ENCODE measurements at places on chromosomes 4 and X.

DNA sequence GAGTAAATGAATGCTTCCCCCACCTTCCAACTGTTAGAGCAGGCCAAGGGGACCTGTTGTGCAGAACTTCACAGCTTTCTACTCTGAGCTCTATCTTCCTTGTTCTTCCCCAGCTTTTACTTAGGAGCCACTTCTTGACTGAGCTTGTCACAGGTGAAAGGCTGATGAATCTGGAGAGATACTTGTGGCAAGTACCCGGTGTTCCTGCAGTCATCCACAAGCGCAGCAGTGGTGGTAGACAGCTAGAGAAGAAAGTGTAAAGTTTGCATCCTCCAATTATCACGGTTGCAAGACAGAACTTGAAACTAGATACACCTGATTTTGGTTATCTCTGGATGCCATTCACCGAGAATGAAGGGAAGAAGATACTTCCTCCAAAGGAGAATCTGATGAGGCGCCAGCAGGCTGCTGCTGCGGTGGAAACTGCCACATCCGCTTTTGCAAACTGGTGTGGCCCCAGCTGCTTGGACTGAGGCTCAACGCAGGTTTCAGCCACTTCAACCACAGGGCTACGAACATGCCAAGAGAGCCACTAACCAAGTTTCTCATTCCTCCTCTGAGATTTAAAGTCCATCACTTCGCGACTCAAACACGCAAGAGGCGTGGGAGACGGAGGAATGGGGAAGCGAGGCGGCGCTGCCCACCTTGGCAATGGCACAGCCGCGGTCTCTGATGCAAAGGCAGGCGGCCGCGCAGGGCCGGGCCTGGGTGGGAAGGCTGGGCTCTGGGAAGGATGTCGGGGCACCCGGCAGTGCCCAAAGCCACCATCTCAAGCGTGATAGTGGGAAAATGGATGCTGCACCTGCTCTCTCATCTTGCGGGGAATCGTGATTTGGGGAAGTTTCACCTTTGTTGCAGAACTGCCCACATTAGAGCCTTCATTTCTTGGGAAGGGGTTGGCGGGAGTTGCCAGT is 1.3 kb upstream of the FHIP1A start:
- DNase-seq = no peak

- DNase-seq = no peak
Observed at GRCh38 chr4:76582074-76582816, 147.2 kb downstream of the SHROOM3 start.

- no peak for DNase-seq
Observed at GRCh38 chr4:25513814-25514213, 136.8 kb downstream of the ANAPC4 start.

DNA sequence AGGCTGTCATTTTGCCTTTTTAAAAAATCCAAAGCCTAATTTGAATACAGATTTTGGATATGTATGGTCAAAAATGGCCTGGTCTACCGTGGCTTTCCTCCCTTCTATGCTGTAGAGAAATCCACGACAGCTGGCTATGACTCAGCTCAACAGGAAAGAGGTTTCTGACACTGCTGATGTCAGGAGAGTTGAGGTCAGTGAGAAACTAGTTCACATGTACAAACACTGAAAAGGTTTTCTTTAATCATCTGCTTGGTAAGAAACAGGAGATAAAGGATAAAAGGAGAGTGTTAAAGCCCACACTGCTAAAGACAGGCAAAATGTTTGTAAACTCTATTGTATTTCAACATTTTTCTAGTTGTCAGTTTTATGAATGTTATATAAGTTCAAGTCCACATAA is 113.9 kb downstream of the NYX start:
- peak; percentile 46 for DNase-seq

DNA sequence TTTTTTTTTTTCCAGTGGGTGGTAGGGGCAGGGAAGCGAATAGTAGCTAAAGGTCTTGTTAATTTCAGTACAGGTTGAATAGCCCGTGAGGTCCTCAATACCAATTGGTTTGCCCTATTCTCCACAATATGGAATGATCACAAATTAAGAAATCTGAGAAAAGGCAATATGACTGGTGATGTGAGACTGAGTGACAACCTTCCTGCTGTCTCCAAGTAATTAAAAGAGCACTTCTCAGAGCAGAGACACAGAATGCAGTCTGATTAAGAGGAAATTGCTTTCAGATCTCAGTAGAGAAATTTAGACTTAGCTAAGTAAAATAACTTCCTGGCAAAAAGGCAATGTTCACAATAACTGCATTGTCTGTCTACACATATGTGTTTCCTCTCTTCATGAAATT is 23.0 kb downstream of the GPR174 start:
- no peak for DNase-seq

DNA sequence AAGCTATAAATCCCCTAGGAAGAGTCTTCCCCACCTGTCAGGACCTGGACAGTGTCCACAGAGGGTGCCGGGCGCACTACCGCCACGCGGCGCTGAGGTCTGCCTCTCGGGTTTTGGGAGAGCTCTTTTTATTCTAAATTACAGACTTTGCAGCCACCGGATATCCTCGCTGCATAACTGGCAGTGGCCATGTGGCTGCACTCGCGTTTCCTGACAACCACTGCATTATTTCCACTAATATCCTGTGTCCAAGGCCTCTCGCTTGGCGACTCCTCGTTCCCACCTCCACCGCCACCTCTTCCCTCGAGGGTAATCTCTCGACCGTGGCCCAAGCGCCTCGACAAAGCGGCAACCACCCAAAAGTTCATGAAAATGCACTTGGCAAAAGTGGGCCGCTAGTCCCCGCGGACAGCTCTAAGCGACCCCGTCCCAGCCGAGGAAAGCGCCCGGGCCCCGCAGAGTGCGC is 512 bp upstream of the TMEM131L start:
- DNase-seq = no peak

DNA sequence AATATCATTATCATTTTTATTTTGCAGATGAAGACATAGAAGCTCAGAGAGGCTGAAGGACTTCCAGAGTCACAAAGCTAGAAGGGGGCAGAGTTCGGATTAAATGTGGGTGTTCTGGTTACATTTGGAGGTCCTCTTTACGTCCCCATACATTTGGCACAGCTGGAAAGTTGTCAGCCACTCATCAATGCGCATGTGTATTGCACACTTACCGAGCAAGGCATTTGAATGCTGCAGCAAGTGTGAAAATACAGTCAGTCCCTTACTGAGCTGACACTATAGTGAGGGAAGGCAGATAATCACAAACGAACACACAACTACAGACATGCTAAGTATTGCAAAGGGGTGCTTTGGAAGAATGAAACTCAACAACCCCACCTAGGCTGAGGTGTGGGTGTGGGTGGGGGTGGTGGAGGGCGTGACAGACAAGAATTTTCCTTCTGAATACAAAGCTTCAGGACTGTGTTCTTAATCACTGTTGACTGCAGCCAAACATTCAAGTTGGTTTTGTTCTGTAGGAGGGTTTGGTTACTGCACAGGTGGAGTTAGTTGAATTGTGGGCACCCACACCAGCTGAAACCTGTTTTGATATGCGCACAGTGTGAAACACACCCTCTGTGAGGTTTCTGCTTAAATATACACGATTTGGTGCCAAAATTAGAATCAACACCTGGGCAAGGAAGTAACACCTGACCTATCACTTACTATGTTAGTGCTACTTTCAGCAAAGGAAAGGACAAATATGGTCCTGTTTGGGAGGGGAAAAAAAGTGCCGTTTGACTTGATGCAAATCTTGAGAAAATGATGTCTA is 72.4 kb downstream of the COQ2 start:
- DNase-seq = no peak

GRCh38 chr4:14874990-14875389 is 127.3 kb upstream of the CPEB2 start:
- DNase-seq = no peak

GRCh38 chrX:119636419-119636818 is 30.2 kb upstream of the NKRF start:
- DNase-seq = no peak

DNA sequence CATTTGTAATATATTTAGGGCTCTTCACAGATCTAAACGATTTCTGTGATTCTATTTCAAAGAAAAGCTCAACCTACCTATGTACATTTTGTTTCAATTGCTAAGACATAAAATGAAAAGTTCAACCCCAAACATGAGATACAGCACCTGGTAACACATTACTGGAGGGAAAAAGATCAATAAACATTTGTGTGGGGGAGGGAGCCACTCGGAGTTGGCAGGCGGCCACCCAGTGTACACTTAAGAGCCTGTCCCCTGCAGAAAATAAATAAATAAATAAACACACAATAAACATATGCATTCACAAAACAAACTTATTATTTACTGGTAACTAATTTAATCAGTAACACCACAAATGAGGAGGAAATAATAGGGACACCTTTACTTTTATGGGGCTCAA is 19.3 kb downstream of the PRSS48 start:
- no peak for DNase-seq

DNA sequence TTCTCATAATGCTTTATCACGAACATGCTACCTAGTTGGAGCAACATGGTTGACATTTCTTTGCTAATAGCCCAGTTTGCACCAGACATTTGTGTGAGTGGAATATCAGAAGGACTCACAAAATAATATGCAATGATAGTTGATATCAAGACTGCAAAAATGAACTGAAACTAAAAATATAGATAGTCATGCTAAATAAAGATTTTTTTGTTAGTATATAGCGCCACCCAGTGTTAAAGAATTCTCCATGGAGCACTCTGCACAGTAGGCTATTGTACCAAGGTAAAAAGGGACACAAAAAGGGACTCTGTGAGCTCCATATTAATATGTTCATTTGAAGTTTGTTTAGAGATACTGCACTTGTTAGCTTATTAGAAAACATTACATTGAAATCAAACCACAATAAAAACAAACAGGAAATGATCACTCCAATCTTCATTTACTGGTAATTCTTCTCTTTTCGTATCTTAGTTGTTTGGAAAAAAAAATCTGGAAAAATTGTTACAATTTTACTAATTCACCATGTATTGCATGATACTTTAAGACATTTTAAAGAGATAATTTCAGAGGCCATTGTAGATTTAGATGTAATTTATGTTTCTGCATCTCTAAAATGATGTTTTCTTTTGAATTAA is 1509.6 kb downstream of the ADGRL3 start:
- DNase-seq = no peak

- DNase-seq = peak; percentile 32
Observed at GRCh38 chr4:83890231-83890630, 354.3 kb downstream of the GPAT3 start.

DNA sequence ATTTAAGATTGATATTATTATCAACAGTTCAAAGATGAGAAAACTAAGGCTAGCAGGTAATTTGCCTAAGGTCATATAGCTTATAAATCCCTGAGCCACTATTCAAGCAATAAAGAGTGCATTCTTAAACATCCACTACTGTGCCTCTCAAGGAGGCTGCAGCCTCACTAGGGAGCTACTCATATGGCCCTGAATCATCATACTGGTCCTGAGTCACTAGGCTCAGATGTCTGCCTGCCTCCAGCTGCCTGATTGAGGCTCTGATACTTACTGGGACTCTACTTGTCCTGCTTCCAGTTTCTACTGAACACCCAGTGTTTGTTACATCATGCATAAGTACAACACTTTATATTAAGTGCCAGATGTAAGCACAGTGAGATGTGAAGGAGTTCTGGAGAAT is 110.7 kb downstream of the AASDH start:
- no peak for DNase-seq

GRCh38 chr4:110361921-110362320 is 114.0 kb upstream of the ENPEP start:
- DNase-seq = peak; percentile 82

GRCh38 chrX:39421006-39421405 is 619.7 kb downstream of the MID1IP1 start:
- DNase-seq = no peak

DNA sequence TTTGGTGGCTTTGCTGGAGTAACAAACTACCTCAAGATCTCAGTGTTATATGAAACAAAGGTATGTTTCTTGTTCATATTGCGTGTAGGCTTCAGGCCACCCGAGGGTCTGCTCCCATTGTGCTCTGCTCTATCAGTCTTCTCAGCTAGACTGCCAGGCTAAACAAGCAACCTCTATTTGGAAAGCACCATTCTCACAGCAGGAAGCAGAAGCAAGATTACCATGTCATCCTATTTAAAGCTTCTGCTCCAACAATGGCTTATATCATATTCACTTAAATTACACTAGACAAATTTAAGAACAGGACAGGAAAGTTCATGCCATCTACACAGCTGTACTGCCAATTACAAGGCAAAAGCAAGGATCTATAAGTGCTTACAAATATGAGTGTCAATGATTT is 385.8 kb downstream of the PPARGC1A start:
- DNase-seq = no peak

DNA sequence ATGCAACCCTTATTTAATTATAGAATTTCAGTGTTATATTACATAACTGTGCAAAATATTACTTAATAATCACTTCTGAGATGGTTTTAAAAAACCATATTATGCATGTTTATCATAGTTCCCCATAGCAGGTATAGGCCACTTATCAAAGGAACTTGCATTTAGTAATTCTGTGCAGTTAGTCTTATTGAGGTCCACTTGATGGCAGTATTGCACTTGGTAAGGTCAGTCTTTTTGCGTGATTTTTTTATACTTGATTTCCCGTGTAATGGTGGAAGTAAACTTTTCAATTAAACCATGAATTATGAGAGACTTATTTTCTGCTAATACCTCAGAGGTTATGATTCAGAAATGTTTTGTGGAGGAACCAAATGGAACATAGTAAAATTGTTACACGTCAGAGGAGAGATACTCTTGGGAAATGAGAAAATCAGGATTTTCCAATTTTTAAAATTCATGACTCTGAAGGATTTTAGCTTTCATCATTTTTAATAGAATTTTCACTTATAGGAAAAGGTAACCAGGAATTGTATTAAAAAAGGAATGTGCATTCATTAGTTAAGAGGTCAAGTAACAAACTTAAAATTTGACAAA is 230.0 kb downstream of the CCSER1 start:
- peak; percentile 36 for DNase-seq

DNA sequence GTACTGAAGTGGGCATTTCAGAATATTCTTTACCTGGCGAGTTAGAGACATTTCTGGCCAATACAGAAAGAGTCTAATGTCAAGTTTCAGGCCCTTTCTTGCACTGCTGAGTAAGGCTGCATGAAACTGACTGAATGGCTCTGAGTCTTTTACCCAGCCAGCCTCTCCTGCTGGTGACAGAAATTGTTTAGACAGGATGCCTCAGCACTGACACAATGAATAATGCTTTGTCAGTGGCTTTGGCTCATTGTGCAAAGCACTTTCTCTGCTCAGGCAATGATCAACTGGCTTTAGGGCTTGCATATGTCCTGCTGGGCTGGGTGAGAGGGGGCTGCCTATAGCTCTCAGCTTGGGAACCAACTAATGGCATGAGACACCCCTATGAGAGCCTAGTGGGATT is 45.5 kb downstream of the CLNK start:
- DNase-seq = no peak

- DNase-seq = no peak
Observed at GRCh38 chrX:119512146-119512800, 44.0 kb downstream of the SLC25A5 start.

- DNase-seq = no peak
Observed at GRCh38 chrX:9919632-9920172, 47.5 kb upstream of the CLDN34 start.

All from epithelial cell of proximal tubule (primary cell).